Esophagus muscularis mucosa (tissue), 4 donors: ENCODE measurements at places on chromosomes 2 and 18.
A peak's percentile ranks its signal among the peaks of the same experiment; 100 is the strongest.

- no peak overlapping the region for H3K27ac ChIP-seq
- no peaks in the 10 kb centered on the region for H3K36me3 ChIP-seq
- no peaks in the 10 kb centered on the region for H3K27me3 ChIP-seq
- no peak for DNase-seq
These were observed 248.7 kb upstream of the PIK3C3 start for GRCh38 chr18:41706301-41706700.

DNA sequence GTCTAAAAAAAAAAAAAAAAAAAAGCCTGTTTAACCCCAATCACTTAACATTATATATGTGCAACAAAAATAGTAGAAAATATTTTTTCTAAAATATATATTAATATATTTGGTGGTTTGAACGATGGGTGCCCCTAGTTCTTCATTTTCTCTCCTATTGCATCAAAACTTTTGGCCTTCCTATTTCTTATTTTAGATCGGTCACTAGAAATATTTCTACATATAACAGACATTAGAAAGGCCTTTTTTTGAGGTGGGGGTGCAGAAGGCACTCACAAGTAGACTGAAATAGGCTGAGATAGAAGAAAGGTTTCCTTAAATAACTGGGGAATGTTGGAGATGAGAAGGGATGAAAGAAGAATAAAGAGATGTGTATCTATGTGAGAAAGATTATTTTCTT is 49.3 kb upstream of the AP1S3 start:
- H3K27ac ChIP-seq = no peak overlapping the region
- peaks cover 2% of the 10 kb centered on the region for H3K4me1 ChIP-seq
- H3K36me3 ChIP-seq = peaks cover 59% of the 10 kb centered on the region
- H3K27me3 ChIP-seq = no peaks in the 10 kb centered on the region

DNA sequence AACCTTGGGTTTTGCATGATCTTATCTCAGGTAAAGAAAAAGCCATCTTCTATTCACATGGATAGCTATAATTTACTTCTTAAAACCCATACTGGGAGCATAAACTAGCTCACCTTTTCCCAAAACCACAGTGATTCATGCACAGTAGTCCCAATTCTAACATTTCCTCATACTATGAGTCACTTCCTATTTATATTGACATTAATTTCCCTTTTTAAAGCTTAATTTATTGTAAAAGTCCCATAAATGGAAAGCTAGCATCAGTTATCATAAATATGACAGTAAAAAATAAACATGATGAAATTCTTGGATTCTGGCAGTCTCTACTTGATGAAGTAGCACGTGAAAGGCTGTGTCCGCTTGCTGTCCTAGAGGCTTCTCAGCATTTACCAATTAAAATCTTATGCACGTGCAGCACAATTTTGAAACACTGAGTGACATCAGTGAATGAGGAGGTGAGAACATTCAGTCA is 180.1 kb downstream of the CDH2 start:
- no peak overlapping the region for H3K27ac ChIP-seq
- H3K4me3 ChIP-seq = no peak overlapping the region
- no peaks in the 10 kb centered on the region for H3K36me3 ChIP-seq
- no peaks in the 10 kb centered on the region for H3K27me3 ChIP-seq
- no peaks in the 10 kb centered on the region for H3K4me1 ChIP-seq

DNA sequence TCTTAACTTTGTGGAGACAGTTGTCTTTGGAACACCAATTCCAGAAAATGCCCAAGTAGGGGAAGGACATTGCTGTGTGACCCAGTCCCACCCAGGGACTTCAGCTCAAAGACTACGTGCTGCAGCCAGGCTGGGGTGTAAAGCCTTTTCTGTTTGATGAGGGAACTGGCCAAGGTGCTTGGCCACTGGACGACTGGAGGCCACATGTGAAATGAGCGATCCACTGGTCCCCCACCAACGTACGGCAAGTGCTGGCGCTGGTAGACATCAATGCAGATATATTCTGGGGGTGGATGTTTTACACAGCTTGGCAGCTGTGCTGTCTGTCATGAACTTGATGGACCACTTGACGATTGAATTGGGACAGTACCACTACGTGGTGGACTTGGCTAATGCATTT is 582.5 kb upstream of the HNMT start:
- H3K36me3 ChIP-seq = no peaks in the 10 kb centered on the region
- no peak for DNase-seq
- no peak overlapping the region for H3K27ac ChIP-seq
- H3K27me3 ChIP-seq = no peaks in the 10 kb centered on the region
- H3K4me1 ChIP-seq = no peaks in the 10 kb centered on the region

DNA sequence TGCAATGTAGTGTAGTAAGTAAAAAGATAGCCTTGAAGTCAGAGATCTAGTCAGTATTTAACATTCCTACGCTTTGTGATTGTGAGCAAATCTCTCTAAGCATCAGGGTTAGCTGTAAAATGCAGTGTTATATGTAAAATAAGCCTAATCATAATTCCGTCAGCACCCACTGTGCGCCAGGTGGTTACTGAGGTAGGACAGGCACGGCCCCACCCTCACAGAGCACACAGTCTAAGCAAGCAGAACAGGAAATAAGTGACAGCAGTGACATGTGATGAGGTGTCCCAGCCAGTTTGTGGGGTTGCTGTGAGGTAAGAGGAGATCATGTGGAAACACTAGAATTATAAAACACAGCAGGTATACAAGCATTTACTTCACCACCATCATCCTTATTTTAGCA is 267.1 kb downstream of the ICOS start:
- no peak overlapping the region for H3K27ac ChIP-seq
- H3K4me1 ChIP-seq = no peaks in the 10 kb centered on the region
- no peaks in the 10 kb centered on the region for H3K36me3 ChIP-seq
- H3K4me3 ChIP-seq = no peak overlapping the region
- no peaks in the 10 kb centered on the region for H3K27me3 ChIP-seq
- no peak for DNase-seq

DNA sequence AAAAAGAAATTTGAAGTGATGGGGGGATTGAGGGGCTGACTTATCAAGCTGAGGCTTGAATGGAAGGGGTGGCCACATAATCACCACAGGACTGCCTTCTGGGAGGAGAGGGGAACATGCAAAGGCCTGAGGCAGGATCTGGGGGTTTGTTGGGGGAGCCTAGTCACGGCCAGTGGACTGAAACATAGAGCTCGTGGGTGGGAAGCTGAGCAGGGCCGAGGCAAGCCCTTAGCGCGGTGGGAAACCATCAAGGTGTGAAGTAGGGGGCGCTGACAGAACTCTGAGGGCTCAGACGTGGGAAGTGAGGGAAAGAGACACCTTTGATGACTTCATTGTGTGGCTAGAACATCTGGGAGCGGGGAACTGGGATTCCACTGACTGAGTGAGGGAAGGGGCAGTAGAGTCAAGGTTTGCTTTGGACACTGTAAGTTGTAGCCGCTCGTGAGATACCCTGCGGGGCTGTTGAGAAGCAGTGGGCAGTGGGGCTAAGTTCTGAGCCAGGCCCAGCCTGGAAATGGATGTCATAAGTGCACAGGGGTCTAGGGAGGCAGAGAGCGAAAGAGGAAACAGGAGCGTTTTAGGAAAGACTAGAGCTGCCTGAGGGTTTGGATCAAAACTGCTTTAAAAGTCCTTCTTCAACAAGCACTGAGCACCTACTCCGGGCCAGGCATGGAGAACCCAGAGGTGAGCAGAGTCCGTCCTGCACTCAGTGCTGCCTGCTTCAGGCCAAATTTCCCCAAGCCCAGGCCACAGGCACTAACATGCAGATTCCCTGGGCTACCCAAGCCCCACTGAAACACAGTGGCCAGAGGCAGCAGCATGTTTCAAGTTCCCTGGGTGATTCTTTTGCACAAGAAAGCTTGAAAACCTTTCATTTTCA is 686 bp upstream of the SNORC start:
- H3K4me1 ChIP-seq = no peaks in the 10 kb centered on the region
- no peaks in the 10 kb centered on the region for H3K27me3 ChIP-seq
- no peak overlapping the region for H3K4me3 ChIP-seq
- no peaks in the 10 kb centered on the region for H3K36me3 ChIP-seq
- no peak overlapping the region for H3K27ac ChIP-seq
- no peak for DNase-seq

- peaks cover 12% of the 10 kb centered on the region for H3K4me1 ChIP-seq
- no peak for DNase-seq
- H3K27ac ChIP-seq = no peak overlapping the region
- H3K4me3 ChIP-seq = no peak overlapping the region
These were observed 129.2 kb upstream of the ERBB4 start for GRCh38 chr2:212667751-212668316.

DNA sequence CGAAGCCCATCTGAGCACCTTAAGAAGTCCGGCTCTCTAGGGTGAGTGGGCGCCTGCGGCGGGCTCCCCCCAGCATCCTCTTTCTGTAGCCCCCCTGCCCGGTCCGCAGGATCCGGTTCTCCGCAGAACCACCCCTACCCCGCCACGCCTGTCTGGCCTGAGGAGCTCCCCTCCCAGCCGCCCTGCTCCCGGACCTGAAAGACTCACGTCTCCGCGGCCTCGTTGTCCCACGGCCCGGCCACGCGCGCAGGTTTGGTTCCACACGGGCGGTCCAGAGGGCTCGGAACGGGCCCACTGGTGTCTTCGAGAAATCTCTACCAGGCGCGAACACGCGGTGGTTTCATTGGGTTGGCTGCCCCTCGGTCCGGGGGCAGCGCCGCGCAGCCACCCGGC is 237 bp downstream of the SLC39A6 start:
- H3K27me3 ChIP-seq = no peaks in the 10 kb centered on the region
- peaks cover 15% of the 10 kb centered on the region for H3K36me3 ChIP-seq
- peaks cover 41% of the 10 kb centered on the region for H3K4me1 ChIP-seq
- peak overlapping the region; percentile 99 for H3K27ac ChIP-seq
- no peak for DNase-seq

DNA sequence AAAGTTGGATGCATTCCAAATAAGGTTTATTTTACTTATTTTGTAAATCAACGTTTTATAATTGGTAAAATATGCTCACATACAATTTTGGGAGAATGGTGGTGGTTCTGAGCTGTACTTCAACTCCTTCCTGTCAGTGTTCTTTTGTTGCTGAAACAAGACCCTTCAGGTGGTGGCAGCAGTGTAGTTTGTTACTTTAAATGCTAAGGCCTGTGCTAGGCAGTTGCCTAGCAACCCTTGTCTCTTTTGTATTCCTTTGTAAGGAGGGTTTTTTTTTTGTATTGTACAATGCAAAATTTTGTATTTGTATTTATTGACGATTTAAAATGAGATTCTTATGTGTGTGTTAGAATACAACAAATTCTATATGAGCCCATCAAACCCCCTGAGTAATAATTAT is 166.0 kb upstream of the FAM98A start:
- no peaks in the 10 kb centered on the region for H3K4me1 ChIP-seq
- H3K27ac ChIP-seq = no peak overlapping the region
- no peak overlapping the region for H3K4me3 ChIP-seq
- DNase-seq = no peak

GRCh38 chr18:4357579-4357978 is 97.5 kb downstream of the DLGAP1 start:
- H3K4me3 ChIP-seq = no peak overlapping the region
- H3K4me1 ChIP-seq = no peaks in the 10 kb centered on the region

- peaks cover 20% of the 10 kb centered on the region for H3K4me1 ChIP-seq
- H3K27me3 ChIP-seq = no peaks in the 10 kb centered on the region
- H3K27ac ChIP-seq = peak overlapping the region; percentile 83
- H3K4me3 ChIP-seq = no peak overlapping the region
- H3K36me3 ChIP-seq = no peaks in the 10 kb centered on the region
- DNase-seq = no peak
These were observed 271.4 kb downstream of the ETAA1 start for GRCh38 chr2:67668538-67668937.

- no peak overlapping the region for H3K4me3 ChIP-seq
- H3K4me1 ChIP-seq = peaks cover 68% of the 10 kb centered on the region
- DNase-seq = no peak
- H3K27ac ChIP-seq = peak overlapping the region; percentile 70
- H3K27me3 ChIP-seq = no peaks in the 10 kb centered on the region
- no peaks in the 10 kb centered on the region for H3K36me3 ChIP-seq
These were observed 104.2 kb downstream of the ASAP2 start for GRCh38 chr2:9310798-9311197.

DNA sequence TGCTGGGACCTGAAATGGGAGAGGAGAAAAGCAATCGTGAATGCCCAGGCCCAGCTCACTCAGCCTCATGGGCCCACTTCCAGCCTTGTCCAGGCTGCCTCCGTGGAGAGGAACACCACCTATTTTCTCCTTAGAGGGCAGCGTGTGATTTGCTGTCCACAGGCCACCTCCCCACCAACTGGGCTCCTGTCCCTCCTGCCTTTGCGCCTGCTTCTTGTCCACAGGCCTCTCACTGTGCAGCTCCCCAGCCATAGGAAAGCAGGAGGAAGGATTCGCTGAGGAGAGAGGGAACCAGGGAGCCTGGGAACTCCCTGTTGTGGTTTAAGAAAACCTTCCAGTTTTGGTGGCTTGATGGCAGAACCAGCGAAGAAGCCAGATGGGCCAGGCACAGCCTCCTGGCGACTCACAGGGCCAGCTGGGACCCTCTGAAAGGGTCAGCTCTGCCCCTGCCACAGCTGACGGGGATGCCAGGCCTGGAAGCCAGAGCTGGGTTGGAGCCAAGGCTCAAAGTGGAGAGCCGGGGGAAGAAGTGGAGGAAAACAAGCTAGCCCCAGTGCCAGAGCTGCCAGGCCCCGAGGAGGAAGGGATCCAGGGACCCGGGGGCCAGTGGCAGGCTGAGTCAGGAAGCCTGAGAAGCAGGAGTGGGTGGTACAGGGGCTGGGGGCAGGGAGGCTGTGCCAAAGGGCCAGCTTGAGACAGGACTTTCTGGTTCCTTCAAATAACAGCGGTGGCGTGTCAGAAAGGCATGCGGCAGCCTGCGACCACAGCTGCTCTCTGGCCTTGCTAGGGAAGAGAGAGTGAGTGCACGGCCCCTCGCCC is 9.9 kb downstream of the TMBIM1 start:
- peaks cover 61% of the 10 kb centered on the region for H3K36me3 ChIP-seq
- H3K27me3 ChIP-seq = no peaks in the 10 kb centered on the region
- no peak for DNase-seq
- no peak overlapping the region for H3K4me3 ChIP-seq
